ENCODE measurements at places on chromosomes 13 and 19. TPM values are rescaled to one million over a fixed set of nuclear protein-coding genes. Genes with fewer than 3 reads are reported as not detected.

The ZNF579 gene
- 1.8 TPM for total RNA-seq

The CEACAM20 gene
- total RNA-seq: not detected

The SYNGR4 gene
- total RNA-seq: not detected

The ZNF91 gene
- total RNA-seq: 10.8 TPM

The ATP4B gene
- not detected for total RNA-seq

The FBXO17 gene
- total RNA-seq: 15.8 TPM

The KCNC3 gene
- total RNA-seq: 0.43 TPM
